ENCODE measurements at places on chromosomes 1 and 21.

DNA sequence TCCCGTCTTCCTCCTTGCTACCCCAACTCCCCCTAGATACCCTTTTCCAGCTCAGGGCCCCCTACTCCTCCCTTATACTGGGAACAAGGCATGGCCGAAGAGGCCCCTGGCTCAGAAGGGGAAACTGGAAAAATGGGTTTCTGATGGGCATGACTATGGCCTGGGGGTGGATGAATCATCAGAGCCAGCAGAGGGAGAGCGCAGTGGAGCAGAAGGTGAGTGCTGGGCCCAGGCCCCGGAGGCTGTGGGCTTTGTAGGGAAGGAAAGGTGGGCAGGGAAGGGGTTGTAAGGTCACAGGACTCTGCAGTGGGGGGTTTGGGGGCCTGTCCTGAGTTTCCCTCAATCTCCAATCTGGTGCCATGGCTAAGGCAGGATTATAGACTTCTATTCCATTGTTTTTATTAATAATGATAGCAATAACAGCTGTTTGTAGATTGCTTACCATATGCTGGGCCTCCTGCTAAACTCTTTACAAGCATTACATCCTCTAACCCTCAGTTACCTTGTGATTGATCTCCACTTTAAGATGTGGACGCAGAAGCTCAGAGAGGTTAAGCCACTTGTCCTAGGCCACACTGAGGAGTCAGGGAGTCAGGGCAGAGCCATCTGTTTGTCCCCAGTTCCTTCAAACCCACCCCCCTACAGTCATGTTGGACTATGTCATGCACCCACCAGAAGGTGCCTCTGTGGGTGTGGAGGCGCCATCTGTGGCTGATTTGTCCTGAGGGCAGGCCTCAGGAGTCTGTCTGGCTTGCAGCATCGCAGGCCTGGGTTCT lies 36.2 kb upstream of the ZNF362 start:
- no peak for DNase-seq

- DNase-seq: no peak
These were observed 241.6 kb downstream of the SMYD3 start for GRCh38 chr1:246265481-246265880.

DNA sequence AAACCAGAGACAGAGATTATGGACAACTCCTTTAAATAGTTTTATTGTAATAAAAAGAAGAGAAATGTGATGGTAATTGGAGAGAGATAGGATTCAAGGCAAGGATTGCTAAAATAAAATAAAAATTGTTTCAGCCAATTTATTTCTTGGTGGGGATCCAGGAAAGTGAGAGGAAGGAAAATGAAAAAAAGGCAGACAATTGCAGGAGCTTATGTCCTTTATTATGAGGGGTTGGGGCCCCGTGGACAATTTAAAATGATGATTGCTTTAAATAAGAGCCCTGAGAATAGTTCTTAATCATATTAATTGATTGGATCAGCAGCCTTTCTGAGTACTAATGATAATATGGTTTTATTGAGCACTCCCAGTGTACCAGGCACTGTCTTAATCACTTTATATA lies 40.2 kb downstream of the RGS2 start:
- DNase-seq: no peak

- DNase-seq: no peak
These were observed 24.7 kb downstream of the CYP2J2 start for GRCh38 chr1:59901770-59902388.

DNA sequence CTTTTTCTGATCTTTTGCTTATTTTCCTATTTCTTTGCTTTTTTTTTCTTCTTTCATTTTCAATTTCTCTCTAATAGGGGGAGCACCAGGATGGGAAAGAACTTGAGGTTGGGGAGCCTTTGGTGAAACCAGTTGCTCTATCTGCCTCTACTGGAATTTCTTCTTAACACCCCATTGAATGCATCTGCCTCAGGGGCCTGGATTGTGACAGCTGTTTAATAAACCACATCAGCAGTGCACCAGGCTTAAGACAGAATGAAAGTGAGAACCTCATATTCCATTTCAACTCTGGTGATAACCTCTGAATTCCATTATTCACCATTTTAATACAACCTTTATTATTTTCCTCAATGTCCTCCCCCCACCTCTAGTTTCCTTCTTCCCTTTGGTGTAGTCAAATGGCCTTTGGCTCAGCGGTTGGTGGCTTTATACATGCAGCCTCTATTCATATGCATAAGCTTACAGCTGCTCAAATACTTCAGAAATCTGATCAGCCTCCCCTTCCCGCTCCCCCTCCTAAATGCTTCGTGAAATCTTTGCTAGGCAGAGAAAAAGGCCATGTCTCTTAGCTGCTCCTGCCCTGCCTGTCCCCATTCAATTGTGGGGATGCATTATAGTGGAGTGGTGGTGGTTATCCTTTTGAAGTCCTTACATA lies 537.3 kb upstream of the PLXNA2 start:
- DNase-seq: no peak
